ENCODE measurements at places on chromosomes 1 and 21. TPM values are rescaled to one million over a fixed set of nuclear protein-coding genes. Genes with fewer than 3 reads are reported as not detected.
A peak's percentile ranks its signal among the peaks of the same experiment; 100 is the strongest.

IGSF21 gene
- 0.47 TPM for total RNA-seq

TMPRSS2 gene
- not detected for total RNA-seq

TMCO2 gene
- total RNA-seq: not detected

- H3K27ac ChIP-seq: no peak overlapping the region
- no peaks in the 10 kb centered on the region for H3K4me1 ChIP-seq
- DNase-seq: no peak
- H3K36me3 ChIP-seq: no peaks in the 10 kb centered on the region
- H3K27me3 ChIP-seq: peaks cover 81% of the 10 kb centered on the region
Measured at GRCh38 chr1:53535846-53536245, 76.6 kb downstream of the DMRTB1 start.

GRCh38 chr1:106962591-106962990, 93.9 kb upstream of the PRMT6 start:
- no peak for DNase-seq
- no peak overlapping the region for H3K4me3 ChIP-seq
- H3K27ac ChIP-seq: no peak overlapping the region
- no peaks in the 10 kb centered on the region for H3K27me3 ChIP-seq

GRCh38 chr1:203364094-203364801, 13.3 kb upstream of the FMOD start:
- no peaks in the 10 kb centered on the region for H3K36me3 ChIP-seq
- peak; percentile 54 for DNase-seq
- H3K27me3 ChIP-seq: no peaks in the 10 kb centered on the region
- H3K4me1 ChIP-seq: peaks cover 24% of the 10 kb centered on the region
- no peak overlapping the region for H3K27ac ChIP-seq

- peaks cover 27% of the 10 kb centered on the region for H3K4me1 ChIP-seq
- no peaks in the 10 kb centered on the region for H3K36me3 ChIP-seq
- H3K27me3 ChIP-seq: no peaks in the 10 kb centered on the region
- no peak overlapping the region for H3K27ac ChIP-seq
- DNase-seq: no peak
- no peak overlapping the region for H3K4me3 ChIP-seq
Measured at GRCh38 chr1:81820765-81821164, 20.0 kb downstream of the ADGRL2 start.

DNA sequence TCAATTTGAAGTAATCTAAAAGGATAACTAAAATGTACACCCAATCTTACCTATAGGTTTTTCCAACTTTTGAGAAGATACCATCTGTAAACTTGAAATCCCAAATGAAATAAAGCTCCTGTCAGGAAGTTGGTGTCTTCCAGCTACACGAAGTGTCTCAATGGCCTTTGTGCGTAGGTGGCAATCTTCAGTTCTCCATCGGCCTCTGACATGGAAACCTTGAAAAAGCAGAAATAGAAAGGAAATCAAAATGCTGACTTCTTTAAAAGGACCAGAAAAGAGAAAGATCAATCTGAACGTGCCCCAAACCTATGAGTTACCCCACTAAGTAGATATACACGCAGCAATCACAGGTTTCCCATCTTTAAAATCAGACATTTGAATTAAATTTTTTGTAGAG, 10.0 kb downstream of the MKNK1 start:
- no peaks in the 10 kb centered on the region for H3K27me3 ChIP-seq
- peak overlapping the region; percentile 62 for H3K27ac ChIP-seq
- peaks cover 24% of the 10 kb centered on the region for H3K4me1 ChIP-seq
- no peak for DNase-seq
- H3K36me3 ChIP-seq: peaks cover 51% of the 10 kb centered on the region

DNA sequence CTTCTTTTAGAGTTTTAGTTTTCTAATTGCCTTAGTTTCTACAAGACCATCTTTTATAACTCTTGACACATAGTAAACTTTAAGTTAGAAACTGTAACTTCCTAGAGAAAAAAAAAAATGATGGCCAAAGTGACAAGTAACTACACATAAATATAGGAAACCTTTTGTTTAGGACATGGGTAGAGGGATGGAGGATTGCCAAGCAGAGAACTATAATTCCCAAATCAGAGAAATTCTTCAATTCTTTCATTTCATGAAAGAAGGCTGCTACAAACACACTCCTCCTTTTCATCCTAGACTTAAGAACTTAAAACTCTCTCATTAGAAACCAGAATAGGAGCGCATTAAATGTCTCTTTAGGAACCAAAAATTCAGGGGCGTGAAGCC, 125.0 kb downstream of the PTPN14 start:
- no peaks in the 10 kb centered on the region for H3K27me3 ChIP-seq
- no peak overlapping the region for H3K4me3 ChIP-seq
- no peaks in the 10 kb centered on the region for H3K36me3 ChIP-seq

DNA sequence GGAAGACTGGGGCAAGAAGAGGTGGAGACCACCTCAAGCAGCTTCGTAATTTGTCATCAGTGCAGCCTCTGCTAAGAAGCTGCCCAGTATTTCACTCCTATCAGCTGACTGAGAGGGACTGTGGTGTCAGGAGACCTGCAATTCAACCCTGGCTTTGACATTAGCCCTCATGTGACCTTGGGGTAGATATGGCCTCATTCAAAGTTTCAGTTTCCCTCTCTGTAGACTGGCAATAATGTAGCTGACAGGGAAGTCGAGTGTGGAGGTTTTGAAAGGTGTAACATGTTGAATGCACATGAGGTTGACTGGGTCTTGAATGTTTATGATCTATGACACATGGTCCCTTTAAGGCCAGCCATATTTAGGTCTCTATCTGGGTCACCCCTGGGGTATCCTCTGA, 2.2 kb upstream of the SPRR4 start:
- DNase-seq: no peak
- no peak overlapping the region for H3K27ac ChIP-seq
- H3K4me1 ChIP-seq: no peaks in the 10 kb centered on the region
- no peak overlapping the region for H3K4me3 ChIP-seq
- peaks cover 10% of the 10 kb centered on the region for H3K27me3 ChIP-seq
- H3K36me3 ChIP-seq: no peaks in the 10 kb centered on the region

- H3K27ac ChIP-seq: peak within 1 kb of the TSS; percentile 99
- peak; percentile 99 for DNase-seq
- H3K4me1 ChIP-seq: peaks cover 65% of the 10 kb centered on the region
- peak within 1 kb of the TSS; percentile 80 for H3K4me3 ChIP-seq
- H3K27me3 ChIP-seq: no peaks in the 10 kb centered on the region
Measured at GRCh38 chr21:33542640-33543504, at the start of gene SON. Gene SON (plus strand): TSS chr21:33543038. CDS start chr21:33543093, 55 bp downstream.

- no peaks in the 10 kb centered on the region for H3K4me1 ChIP-seq
- H3K27me3 ChIP-seq: no peaks in the 10 kb centered on the region
- no peak for DNase-seq
- H3K27ac ChIP-seq: no peak overlapping the region
- H3K36me3 ChIP-seq: no peaks in the 10 kb centered on the region
Measured at GRCh38 chr1:248140846-248141245, 4.1 kb upstream of the OR2M5 start.

Measured in left ventricle myocardium inferior (tissue), 1 donor.